Progenitor cell of endocrine pancreas (in vitro differentiated cells): ENCODE measurements at places on chromosomes 3 and 15. TPM values are rescaled to one million over a fixed set of nuclear protein-coding genes. Genes with fewer than 3 reads are reported as not detected.

DNA sequence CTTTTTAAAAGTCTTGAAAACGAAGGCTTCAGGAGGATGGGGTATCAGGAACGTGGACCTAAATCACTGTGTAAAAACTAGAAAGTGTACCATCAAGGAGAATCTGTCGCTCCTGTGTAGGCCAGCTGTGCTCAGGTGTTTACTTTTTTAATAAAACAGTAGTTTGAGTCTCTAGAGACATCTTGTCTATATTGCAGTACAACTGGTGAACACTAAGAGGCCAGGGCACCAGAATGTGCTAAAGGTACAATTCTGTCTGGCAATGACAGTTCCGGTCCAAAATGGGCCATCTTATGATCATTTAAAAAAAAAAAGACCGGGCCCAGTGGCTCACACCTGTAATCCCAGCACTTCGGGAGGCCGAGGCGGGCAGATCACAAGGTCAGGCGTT is 61.8 kb upstream of the MCF2L2 start:
- H3K4me1 ChIP-seq = peaks cover 3% of the 10 kb centered on the region
- no peak overlapping the region for H3K4me3 ChIP-seq
- no peaks in the 10 kb centered on the region for H3K27me3 ChIP-seq
- no peak for DNase-seq
- no peaks in the 10 kb centered on the region for H3K36me3 ChIP-seq

GRCh38 chr3:66555214-66555844 is 54.5 kb upstream of the LRIG1 start:
- no peaks in the 10 kb centered on the region for H3K36me3 ChIP-seq
- H3K4me3 ChIP-seq = no peak overlapping the region
- peaks cover 11% of the 10 kb centered on the region for H3K4me1 ChIP-seq
- H3K27ac ChIP-seq = peak overlapping the region; percentile 56
- DNase-seq = no peak

GRCh38 chr3:31953091-31953490 is 28.0 kb downstream of the OSBPL10 start:
- no peak overlapping the region for H3K4me3 ChIP-seq
- H3K27me3 ChIP-seq = peaks cover under 1% of the 10 kb centered on the region
- no peak overlapping the region for H3K27ac ChIP-seq

- no peak overlapping the region for H3K27ac ChIP-seq
- peaks cover 4% of the 10 kb centered on the region for H3K27me3 ChIP-seq
- DNase-seq = no peak
- peaks cover 6% of the 10 kb centered on the region for H3K4me1 ChIP-seq
- no peaks in the 10 kb centered on the region for H3K36me3 ChIP-seq
Measured at GRCh38 chr15:63350178-63350621, 31.4 kb downstream of the CA12 start.

- H3K27ac ChIP-seq = no peak overlapping the region
- H3K36me3 ChIP-seq = no peaks in the 10 kb centered on the region
- no peak overlapping the region for H3K4me3 ChIP-seq
- DNase-seq = no peak
- H3K4me1 ChIP-seq = peaks cover 1% of the 10 kb centered on the region
Measured at GRCh38 chr3:169954142-169954756, 12.4 kb upstream of the SEC62 start.

- no peaks in the 10 kb centered on the region for H3K36me3 ChIP-seq
- H3K27me3 ChIP-seq = no peaks in the 10 kb centered on the region
- H3K27ac ChIP-seq = no peak overlapping the region
- no peak overlapping the region for H3K4me3 ChIP-seq
- H3K4me1 ChIP-seq = peaks cover 2% of the 10 kb centered on the region
Measured at GRCh38 chr3:161989012-161989411, 492.4 kb downstream of the OTOL1 start.

- peak overlapping the region; percentile 87 for H3K27ac ChIP-seq
- peaks cover 59% of the 10 kb centered on the region for H3K4me1 ChIP-seq
- DNase-seq = no peak
- no peaks in the 10 kb centered on the region for H3K36me3 ChIP-seq
Measured at GRCh38 chr3:170999737-171000242, 26.7 kb downstream of the SLC2A2 start.

MTFMT gene
- 14.0 and 19.4 TPM in 2 replicates for total RNA-seq

DNA sequence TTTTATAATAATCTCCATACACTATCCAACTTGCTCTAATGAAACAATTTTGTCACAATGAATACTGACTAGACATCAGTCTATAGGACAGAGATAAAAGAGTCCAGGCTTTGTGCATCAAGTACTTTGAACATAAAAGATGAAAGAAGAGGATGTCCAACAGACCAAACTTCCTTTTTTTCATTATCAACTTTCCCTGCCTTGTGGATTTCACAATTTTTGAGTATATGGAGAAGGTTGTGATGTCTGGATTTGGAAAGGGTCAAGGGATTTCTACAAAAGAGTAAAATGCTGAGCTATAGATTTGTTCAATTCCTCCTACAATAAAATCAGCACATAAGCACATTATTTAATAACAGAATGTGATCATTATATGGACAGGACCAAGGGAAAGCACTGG is 25.7 kb downstream of the CD47 start:
- H3K27me3 ChIP-seq = no peaks in the 10 kb centered on the region
- no peak overlapping the region for H3K4me3 ChIP-seq
- peaks cover 12% of the 10 kb centered on the region for H3K36me3 ChIP-seq
- DNase-seq = no peak
- H3K27ac ChIP-seq = no peak overlapping the region

DNA sequence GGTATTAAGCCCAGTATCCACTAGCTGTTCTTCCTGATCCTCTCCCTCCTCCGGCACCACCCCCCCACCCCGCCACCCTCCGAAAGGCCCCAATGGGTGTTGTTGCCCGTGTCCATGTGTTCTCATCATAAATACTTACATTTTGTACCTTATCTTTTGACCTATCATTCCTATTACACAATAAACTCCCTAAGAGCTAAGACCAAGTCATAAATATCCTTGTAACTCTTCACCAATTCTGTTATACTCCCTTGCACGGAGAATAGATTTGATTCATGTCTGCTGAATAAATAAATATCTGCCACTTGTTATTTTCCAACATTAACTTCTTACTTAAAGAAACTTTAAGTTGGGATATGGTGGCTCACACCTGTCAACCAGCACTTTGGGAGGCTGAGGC is 43.9 kb downstream of the SHQ1 start:
- DNase-seq = no peak

GRCh38 chr3:123188058-123188457 is 13.7 kb upstream of the SEC22A start:
- no peak overlapping the region for H3K4me3 ChIP-seq
- H3K27ac ChIP-seq = no peak overlapping the region
- no peaks in the 10 kb centered on the region for H3K4me1 ChIP-seq
- H3K36me3 ChIP-seq = no peaks in the 10 kb centered on the region

DNA sequence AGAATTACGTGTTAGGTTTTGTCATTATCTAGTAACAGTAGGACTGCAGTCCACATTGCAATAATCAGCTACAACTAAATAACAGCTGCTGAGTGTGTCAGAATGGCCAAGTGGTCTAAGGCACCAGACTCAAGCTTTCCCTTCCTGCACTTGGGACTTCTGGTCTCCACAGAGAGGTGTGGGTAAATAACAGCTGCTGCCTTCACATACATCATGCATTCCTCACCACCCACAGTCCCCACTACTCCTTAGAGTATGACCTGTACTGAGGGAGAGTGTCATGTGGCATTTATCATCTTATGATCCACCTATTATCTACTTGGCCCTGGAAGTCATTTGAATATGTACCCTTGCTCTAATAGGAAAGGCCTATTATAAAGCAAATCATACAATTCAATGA is 22.2 kb upstream of the ZMAT3 start:
- H3K4me1 ChIP-seq = no peaks in the 10 kb centered on the region
- no peak for DNase-seq
- no peaks in the 10 kb centered on the region for H3K27me3 ChIP-seq
- no peaks in the 10 kb centered on the region for H3K36me3 ChIP-seq
- H3K4me3 ChIP-seq = no peak overlapping the region

DNA sequence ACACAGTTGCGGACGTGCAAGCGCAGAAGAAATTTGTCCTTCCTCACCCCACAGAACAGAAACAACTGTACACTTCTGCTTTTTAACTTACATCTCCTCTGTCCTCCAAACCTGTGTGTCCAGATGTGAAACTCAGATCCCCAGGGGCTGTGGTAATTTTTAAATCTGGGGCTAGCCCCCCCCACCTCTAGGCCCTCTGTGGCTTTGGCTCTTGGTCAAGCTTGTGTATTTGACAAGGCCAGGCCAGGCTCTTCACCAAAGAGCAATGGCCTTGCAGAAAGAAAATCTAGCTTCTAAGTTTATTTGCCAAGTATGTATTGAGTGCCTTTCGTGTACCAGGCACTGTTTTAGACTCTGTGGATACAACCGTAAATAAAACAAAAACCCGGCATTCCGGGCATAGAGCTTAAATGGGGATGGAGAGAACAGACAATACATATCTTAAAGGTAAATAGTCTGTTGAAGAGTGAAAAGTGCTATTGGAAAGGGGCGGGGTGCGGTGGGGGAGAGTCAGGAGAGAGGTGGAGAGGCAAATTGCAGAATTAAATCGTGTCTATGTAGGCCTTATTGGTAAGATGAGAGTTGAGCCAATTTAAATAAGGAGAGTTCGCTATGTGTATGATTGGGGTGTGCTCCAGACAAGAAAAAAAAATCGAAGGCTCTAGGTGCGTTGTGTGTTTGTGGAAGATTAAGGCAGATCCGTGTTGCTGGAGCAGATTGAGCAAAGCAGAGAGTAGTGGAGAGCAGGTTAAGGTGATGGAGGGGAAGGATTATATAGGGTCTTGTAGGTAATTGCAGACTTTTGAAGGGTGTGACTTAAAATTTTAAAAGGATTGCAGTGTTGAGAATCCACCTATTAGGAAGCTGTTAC is 781 bp upstream of the DPH6 start:
- peak overlapping the region; percentile 97 for H3K27ac ChIP-seq
- no peaks in the 10 kb centered on the region for H3K27me3 ChIP-seq
- H3K4me1 ChIP-seq = peaks cover 25% of the 10 kb centered on the region
- peak overlapping the region; percentile 93 for H3K4me3 ChIP-seq
- peaks cover 4% of the 10 kb centered on the region for H3K36me3 ChIP-seq

DNA sequence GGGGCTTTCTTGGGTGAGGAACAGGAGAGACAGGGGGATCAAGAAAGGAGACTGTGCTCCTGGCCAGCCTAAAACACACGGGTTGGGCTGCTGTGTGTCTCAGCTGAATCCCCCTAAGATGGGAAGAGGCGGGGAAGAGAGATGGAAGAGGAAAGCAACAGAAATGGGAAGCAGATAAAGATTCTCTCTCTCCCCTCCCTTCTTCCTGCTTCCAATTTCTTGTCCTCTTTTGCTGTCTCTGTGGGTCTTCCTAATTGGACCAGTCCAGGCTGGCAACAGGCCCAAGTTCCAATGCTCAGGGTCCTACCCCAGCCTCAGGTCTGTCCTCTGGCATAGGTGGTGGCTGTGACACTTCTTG is 7.1 kb downstream of the ISLR2 start:
- DNase-seq = no peak
- H3K27ac ChIP-seq = peak overlapping the region; percentile 46
- peaks cover 21% of the 10 kb centered on the region for H3K4me1 ChIP-seq
- H3K4me3 ChIP-seq = peak overlapping the region; percentile 35

FOXL2NB gene
- not detected in 2 replicates for total RNA-seq

- no peaks in the 10 kb centered on the region for H3K4me1 ChIP-seq
- DNase-seq = no peak
- no peak overlapping the region for H3K27ac ChIP-seq
- no peaks in the 10 kb centered on the region for H3K36me3 ChIP-seq
Measured at GRCh38 chr3:140148824-140149390, 213.9 kb downstream of the CLSTN2 start.

CAPN3 gene
- total RNA-seq = 2.9 and 3.7 TPM in 2 replicates

ZMYND10 gene
- total RNA-seq = 0.86 and 2.2 TPM in 2 replicates

GRCh38 chr3:130429713-130430023 is 84.2 kb downstream of the COL6A5 start:
- H3K36me3 ChIP-seq = no peaks in the 10 kb centered on the region
- no peak overlapping the region for H3K4me3 ChIP-seq
- no peaks in the 10 kb centered on the region for H3K27me3 ChIP-seq
- no peak for DNase-seq
- no peaks in the 10 kb centered on the region for H3K4me1 ChIP-seq

DUOXA1 gene
- total RNA-seq = 1.3 and 1.4 TPM in 2 replicates

- no peaks in the 10 kb centered on the region for H3K36me3 ChIP-seq
- H3K4me1 ChIP-seq = no peaks in the 10 kb centered on the region
- H3K27ac ChIP-seq = no peak overlapping the region
- no peak for DNase-seq
Measured at GRCh38 chr3:53921296-53921695, 29.6 kb upstream of the SELENOK start.

ZNF80 gene
- not detected in 2 replicates for total RNA-seq

SLC12A8 gene
- 9.2 and 10.7 TPM in 2 replicates for total RNA-seq

DNA sequence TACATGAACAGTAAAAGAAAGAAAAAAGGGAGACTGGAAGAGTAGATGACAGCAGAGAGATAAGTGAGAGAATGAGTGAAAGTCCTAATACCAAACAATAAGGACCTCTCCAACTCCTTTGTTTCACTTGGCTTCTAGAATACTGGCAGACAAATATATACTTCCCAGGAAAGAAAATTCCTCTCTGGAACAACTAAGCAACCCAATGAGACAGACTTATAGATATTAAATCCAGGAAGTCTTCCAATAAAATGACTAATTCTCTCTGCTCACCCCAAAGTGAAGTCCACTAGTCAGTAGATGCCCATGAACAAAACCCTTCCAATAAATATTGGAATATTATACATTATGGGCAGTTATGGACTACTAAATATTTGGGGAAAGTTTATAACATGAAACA is 114.2 kb downstream of the NEDD4 start:
- H3K4me3 ChIP-seq = no peak overlapping the region
- DNase-seq = no peak
- H3K36me3 ChIP-seq = peaks cover 2% of the 10 kb centered on the region
- peaks cover 1% of the 10 kb centered on the region for H3K4me1 ChIP-seq
- no peaks in the 10 kb centered on the region for H3K27me3 ChIP-seq
- no peak overlapping the region for H3K27ac ChIP-seq

DNA sequence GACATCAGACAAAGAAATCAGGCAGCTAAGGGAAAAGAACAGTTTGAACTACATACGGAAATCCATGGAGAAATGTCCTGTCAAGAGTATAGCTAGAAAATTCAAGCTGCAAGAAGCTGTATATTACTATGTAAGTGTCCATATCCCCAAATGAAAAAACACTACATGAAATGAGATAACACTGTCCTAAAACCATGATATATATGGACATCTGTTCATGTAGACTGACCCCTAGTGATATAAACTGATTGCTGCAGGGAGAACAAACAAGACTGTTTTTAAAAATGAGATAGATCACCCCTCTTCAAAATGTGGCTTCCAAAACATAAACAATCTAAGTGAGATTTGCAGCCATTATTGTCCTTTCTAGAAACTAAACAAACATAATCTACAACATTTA is 985.6 kb downstream of the EPHA3 start:
- no peaks in the 10 kb centered on the region for H3K36me3 ChIP-seq
- peaks cover 8% of the 10 kb centered on the region for H3K4me1 ChIP-seq
- H3K4me3 ChIP-seq = no peak overlapping the region
- H3K27me3 ChIP-seq = peaks cover 13% of the 10 kb centered on the region
- DNase-seq = no peak

TUSC7 gene
- not detected in 2 replicates for total RNA-seq

DNA sequence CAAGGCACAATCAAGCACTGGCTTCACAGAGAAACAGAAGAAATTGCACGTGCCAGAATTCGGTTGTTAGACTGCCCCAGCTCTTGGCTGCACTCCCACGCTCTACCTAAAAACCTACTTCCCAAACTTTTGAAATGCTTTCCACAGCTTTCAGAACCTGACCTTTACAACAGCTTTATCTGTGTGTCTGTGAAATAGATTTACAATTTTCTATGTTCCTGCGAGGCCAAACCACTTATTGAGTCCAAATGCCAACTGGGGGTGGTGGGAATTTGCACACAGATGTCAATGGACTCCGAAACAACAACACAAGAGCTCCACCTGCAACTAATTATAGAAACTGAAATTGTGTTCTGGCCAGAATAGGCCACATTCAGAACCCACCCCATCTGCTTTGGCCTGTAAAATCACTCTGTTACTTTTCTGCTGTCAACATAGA is 44.6 kb downstream of the ERC2 start:
- H3K27me3 ChIP-seq = no peaks in the 10 kb centered on the region
- no peak overlapping the region for H3K4me3 ChIP-seq
- peaks cover 1% of the 10 kb centered on the region for H3K4me1 ChIP-seq
- no peak for DNase-seq
